ENCODE measurements at places on chromosomes 6 and 20. TPM values are rescaled to one million over a fixed set of nuclear protein-coding genes. Genes with fewer than 3 reads are reported as not detected.

DNA sequence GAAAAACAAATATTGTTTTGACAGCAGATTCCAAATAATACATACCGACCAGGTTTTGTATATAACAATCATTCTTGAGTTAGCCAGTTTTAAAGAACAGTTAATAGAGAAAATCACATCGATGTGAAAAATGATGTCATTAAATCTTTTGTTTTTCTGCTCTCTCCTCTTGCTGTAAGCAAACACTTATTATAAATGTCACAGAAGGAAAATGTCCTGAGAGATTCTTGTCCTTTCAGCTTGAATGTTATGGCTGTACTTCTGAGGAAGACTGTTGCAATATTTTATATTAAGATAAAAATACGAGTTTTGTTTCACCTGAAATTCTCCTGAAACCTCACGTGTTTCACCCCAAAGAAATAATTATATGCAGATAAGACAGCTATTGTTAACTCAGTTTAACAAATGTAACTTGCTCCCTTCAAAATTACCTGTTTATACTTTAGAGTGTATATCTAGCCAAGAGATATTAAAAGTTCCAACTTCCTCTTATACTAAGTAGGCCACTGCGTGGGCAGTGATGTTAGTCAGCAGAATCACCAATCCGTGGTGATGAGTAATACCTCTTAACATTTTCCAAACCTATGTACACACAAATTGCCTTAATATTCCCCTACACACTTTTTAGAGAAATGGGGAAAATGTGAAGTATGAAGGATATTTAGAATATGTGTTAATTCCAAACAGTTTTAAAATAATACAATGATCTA is 1111.4 kb upstream of the CITED2 start:
- DNase-seq, result no peak

GRCh38 chr20:35503841-35504561 is 25.5 kb downstream of the C20orf173 start:
- no peak for DNase-seq

DNA sequence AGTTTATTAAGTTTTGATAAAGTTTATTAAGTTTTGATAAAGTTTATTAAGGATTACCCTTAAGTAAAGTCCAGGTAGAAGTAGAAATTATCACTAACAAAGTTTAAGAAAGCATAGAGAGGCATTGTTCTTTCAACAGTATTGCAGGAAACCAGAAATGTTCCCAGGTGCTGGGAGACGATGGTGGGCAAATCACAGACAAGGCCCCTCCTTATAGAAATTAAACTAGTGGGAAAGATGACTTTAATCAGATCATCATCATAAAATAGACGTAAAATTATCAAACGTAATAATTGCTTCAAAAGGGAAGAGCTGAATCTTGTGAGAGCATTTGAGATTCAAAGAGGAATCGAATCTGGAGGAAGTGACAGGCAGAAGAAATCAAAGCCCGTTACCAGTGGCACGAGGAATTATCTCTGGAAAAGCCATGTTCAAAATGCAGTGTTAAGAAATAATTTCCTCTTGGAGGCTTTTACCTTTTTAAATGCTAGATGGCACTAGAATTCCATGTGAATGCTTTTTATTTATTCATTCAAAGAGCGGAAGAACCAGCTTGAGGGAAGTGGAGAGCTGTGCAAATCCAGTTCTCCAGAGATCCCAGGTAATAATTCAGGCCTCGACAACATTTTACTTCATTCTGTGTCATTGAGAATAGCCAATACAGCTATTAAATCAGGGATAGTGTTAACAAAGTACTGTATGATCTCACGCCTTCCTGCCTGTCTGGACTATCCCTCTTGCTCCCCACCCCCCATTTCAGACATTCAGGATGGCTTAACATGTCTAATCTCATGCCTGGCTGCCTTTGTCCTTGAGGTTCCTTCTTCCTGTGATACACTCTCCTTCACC is 1.0 kb upstream of the APMAP start:
- DNase-seq, result no peak

- DNase-seq, result no peak
Measured at GRCh38 chr20:47350691-47351545, 5.6 kb downstream of the ZMYND8 start.

The NKX2-4 gene
- total RNA-seq, result not detected
